Activated CD4-positive, alpha-beta T cell treated with anti-CD3 and anti-CD28 coated beads, Interleukin-2, amount 50 U/mL, for 48 hours (primary cell): ENCODE measurements at places on chromosomes 1 and 21.

- no peak for DNase-seq
Measured at GRCh38 chr1:108034396-108034795, 69.4 kb upstream of the VAV3 start.

DNA sequence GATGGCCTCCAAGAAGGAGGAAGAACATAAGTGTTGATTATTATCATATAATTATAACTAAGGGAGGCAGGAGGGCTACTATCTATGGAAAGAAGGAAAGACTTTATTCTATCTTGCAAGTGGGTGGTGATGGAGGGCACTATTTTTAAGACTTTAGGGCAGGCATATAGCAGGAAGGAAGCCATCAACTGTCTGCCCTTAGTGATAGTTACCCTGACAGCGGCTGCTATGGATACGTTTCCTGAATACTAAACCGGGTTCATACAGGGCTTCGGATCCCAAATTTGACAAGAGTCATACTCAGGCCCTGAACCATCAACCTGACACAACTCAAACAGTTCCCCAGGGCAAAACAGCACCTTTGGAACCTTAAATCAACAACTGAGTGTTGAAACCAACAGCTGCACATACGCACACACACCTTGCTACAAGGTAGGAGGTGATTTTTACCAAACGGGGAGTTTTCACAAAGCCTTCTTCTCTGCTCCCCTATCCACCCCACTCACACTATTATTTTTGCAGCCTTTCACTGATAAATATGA lies 397.2 kb downstream of the OMA1 start:
- DNase-seq: no peak

GRCh38 chr1:97304366-97304765 lies 582.8 kb downstream of the PTBP2 start:
- no peak for DNase-seq

- DNase-seq: no peak
Measured at GRCh38 chr1:24161270-24161669, 18.3 kb upstream of the IL22RA1 start.

GRCh38 chr1:150621497-150622302 lies 7.7 kb downstream of the ENSA start:
- peak; percentile 47 for DNase-seq

DNA sequence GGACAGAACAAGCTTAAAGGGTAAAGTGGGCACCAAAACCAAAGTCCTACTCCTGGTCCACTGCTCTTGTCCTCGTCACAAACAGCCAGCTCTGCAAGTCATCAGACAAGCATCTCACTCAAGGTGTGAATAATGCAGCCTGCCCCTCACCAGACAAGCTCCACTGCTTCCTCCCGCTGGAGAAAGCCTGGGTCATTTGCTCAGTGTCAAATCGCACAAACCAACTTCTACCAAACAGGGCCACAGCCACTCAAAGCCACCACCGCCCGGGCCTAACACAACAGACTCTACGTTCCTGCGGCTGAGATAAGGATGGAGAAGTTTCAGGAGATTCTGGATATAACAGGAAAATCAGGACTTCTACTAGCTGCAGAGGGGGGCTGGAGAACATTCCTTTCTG lies 3.3 kb downstream of the SSBP3 start:
- no peak for DNase-seq

DNA sequence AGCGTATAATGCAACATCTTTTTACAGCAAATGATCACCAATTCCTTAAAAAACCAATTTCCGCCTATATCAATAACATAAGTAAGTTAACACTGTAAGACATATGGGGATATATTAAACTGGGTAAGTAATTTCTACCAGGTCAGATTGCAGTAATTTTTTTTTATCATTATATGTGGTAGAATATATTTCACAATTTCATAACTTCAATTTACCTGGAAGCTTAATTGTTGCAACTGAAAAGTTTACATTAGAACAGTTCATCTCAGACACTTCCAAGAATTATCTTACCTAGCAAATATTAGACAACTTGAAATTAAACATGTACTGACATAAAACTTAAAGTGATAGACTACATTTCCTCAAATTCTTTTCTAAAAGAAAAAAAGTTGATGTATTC lies 51.9 kb upstream of the ASPM start:
- DNase-seq: no peak

DNA sequence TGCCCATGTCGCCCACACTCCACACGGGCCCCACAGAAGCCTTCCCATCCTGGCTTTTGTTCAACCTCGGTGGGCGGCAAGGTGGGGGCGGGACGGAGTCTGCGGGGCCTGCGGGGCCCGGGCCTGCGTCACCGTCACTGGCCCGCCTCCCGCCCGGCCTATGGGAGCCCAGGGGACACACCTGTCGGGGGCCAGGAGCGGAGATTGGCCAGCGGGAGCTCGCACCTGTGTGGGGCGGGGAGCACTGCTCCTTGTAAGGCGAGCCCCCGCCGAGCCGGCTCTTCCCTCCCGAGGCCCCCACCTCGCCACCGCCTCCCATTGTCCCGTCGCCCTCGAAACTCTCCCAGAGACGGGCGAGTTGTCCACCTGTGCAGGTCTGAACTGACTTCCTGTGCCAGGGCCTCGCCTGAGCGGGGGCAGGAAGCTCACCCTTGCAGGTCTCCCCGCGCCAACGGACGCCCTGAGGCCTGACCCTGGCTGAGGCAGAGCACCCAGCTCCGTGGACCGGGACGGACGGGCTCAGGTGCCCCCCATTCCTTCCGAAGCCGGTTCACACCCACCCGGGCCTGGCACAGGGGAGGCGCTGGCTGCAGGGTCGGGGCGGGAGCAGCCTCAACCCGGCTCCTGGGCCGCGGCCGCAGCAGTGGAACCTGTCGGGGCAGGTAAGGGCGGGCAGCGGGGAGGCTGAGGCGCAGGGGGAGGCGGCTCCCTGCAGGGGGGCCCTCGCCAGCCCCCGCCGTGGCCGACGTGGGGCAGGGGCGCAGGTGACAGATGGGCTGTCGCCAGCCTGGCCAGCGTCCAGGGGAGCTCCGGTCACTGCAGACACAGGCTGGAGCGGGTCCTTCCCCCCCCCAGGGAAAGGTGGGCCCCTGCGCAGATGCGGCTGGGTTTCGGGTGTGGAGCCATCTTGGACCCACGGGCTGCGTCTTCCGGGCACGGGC lies 10.8 kb upstream of the TTLL10 start:
- no peak for DNase-seq

DNA sequence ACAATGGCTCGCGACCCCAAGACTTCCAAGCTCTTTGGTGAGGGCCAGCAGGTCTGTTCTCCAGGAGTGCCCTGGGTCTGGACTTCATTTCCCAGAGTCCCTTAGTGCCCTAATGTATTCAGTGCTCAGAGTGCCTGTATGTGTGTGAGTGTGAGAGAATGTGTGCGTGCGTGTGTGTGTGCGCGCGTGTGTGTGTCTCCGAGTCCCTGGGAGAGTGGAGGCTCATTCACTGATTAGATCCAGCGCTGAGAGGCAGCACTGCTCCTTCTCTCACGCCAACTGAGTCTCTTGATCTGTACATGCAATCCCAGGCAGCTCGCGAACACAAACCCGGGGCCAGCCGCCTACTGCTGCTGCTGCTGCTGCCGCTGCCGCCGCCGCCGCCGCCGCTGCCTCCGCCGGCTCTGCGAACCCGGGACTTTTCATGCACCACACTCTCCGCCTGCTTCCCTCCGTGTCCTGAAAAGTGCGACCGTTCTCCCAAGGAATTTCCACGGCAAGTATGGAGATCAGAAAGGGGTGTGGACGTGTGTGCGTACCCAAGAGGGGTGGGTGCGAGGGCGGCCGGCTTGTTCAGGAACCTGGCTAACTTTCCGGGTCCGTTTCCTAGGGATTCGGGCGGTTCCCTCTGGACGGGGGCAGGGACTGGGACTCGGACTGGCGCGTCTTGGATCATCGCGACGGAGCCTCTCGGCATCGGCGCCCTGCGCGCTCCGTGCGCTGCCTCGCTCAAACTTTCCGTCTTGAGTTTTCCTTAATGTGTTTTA lies at the start of gene RNF220:
Gene RNF220, plus strand, starts transcription at position 225 of the 767 bp plus-strand sequence.
- DNase-seq: peak; percentile 54

DNA sequence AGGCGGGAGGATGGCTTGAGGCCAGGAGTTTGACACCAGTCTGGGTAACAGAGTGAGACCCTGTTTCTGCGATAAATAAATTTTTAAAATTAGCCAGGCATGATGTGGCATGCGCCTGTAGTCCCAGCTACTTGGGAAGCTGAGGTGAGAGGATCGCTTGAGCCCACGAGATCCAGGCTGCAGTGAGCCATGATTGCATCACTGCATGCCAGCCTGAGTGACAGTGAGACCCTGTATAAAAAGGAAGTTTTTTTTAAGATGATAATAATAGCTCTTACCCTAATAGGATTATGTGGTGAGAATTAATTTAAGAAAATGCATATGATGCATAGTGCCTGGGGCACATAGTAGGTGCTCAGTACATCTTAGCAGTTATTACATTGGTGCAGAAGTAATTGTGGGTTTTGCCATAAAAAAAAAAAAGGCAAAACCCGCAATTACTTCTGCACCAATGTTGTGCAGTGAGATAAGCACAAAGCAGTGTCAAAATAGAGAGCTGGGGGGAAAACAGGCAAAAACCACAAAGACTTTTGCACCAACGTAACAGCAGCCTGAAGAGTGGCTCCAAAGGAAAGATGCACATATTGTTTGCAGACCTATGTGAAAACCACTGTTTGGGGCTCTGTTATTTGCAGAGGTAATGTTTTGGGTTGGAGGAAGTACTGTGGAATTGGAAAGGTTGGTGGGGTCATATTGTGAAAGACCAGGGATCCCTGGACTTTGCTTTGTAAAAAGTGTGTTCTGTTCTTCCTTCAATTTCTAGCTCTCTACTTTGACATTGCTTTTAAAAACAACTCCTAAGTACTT lies 72.4 kb downstream of the PLXNA2 start:
- DNase-seq: no peak

GRCh38 chr1:161219078-161219892 lies 4.1 kb downstream of the APOA2 start:
- no peak for DNase-seq

GRCh38 chr1:115496904-115497527 lies 144.8 kb upstream of the VANGL1 start:
- no peak for DNase-seq

DNA sequence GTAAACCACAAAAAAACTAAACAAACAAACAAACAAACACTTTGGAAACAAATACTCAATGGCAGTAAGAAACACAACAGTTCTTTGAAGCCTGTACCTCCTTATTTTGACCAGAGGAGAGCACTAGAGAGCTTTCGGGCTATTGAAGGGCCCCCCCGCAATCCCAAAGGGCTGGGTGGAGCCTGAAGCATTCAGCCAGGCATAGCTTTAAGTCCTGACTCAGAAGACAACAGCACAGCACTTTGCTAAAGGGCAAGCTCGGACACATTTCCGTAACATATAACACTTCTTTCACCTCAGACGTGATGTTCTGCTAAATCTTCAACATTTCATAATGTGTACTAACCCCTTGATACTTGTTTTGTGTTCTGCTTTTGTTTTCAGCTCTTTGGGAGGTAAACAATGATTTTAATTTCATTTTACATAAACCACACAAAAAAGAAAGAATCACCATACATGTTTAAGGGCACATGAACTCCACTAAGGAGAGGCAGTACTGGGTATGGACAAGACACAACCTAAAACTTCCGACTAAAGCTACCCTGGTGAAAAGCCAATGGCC lies 9.7 kb upstream of the SHCBP1L start:
- peak; percentile 11 for DNase-seq

- peak; percentile 99 for DNase-seq
Measured at GRCh38 chr1:154558720-154559465, 431 bp upstream of the UBE2Q1 start.

DNA sequence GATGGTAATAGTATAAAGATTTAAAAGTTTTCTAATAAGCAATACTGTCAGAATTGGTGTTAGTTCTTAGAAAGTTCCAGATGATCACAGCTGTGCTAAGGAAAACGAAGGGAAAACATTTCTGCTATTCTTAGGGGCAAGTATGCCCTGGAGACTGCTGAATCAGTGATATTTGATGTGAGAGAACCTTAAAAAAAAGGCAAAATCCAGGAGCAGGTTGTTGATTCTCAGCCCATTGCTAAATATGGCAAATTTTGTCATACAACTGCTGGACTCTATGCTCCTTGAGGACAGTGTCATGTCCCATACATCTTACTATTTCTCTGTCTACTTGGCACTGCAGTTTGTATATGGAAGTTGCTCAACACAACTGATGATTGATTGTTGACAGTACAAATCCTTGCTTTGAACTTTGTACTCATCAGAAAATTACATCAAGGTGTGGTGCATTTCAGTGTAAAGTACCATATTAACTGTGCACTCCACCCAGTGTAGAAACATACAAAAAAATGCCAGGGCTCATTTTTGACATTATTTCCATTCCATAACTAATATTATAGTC lies 10.9 kb downstream of the CRCT1 start:
- no peak for DNase-seq

DNA sequence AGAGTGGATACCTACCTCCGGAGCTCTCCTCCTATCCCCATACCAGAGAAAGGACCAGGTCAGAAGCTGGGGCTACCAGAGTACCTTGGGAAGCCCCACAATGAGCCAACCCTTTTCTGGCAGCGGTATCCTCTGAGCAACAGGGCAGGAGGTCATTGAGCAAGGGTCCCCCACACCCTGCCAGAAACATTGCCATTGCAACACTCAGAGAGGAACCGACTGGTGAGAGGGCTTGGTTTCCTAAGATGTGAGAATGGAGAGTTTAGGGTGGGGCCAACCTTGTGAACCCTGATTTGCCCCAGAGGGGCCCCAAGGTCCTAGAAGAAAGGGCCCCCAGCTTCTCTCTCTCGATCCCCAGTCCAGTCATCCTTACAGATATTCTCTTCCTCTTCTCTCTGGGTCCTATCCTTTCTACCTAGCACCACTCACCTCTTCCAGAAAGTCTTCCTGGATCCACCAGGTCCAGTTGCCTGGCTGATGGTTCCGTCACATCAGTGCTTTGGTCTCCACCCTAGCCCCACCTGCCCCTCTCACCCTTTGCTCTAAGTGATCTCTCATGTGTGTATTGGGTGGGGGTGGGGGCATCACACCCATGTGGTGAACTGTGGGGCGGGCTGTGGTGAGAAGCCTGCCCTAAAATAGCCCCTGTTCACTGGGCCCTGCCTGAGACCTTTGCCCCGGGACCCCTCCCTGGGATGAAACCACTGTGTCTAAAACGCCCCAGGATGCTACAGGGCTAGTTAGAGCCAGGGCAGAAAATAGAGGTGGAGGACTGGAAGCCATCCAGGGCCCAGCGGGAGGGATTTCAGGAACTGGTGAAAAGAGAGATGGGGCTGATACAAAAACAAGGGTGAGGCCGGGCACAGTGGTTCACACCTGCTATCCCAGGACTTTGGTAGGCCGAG lies 8.7 kb downstream of the FGR start:
- DNase-seq: no peak

GRCh38 chr1:7395251-7395650 lies 375.8 kb upstream of the VAMP3 start:
- no peak for DNase-seq

- no peak for DNase-seq
Measured at GRCh38 chr1:39745016-39745670, 6.5 kb downstream of the PPIE start.

- DNase-seq: peak; percentile 20
Measured at GRCh38 chr1:15756143-15757015, 2.2 kb upstream of the FBLIM1 start.

DNA sequence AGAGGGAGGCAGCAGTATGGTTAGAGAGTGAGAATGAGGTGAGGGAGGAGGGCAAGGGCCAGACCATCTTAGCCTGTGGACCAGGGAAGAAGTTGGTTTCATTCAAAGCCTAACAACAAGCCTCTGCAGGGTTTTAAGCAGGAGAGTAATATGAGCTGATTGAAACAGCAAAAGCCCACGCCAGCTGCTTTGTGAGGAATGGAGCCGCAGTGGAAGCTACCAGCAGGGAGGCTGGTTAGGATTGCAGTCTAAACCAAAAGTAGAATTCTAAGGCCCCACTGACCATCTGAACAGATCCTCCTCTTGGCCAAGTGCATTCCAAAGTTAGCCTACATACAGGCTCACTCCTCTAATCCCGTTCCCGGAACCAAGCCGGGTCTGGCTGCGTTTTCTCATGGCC lies 44.8 kb downstream of the OLFML3 start:
- no peak for DNase-seq
